ENCODE measurements at places on chromosomes 13 and 19. TPM values are rescaled to one million over a fixed set of nuclear protein-coding genes. Genes with fewer than 3 reads are reported as not detected.

The GRK1 gene
- polyA plus RNA-seq: 0.11 TPM

The ACP7 gene
- 0.13 TPM for polyA plus RNA-seq

The C13orf46 gene
- polyA plus RNA-seq: 0.40 TPM

The TMEM221 gene
- 3.9 TPM for polyA plus RNA-seq

The ZNF555 gene
- 11.5 TPM for polyA plus RNA-seq

The IGFL2 gene
- polyA plus RNA-seq: not detected

The DPF1 gene
- polyA plus RNA-seq: 1.6 TPM

The ZC3H13 gene
- 70.8 TPM for polyA plus RNA-seq

The WASF3 gene
- 51.5 TPM for polyA plus RNA-seq

The PSG3 gene
- not detected for polyA plus RNA-seq

The CAPS gene
- polyA plus RNA-seq: 36.5 TPM

All from left renal cortex interstitium (tissue), 4 donors.